ENCODE measurements at places on chromosomes 5 and 9. TPM values are rescaled to one million over a fixed set of nuclear protein-coding genes. Genes with fewer than 3 reads are reported as not detected.

The HEMGN gene
- total RNA-seq: 4.1 TPM

The AGXT2 gene
- not detected for total RNA-seq

The GPR151 gene
- not detected for total RNA-seq

GRCh38 chr5:135545099-135545498 is 9.3 kb upstream of the NEUROG1 start:
- no peak for DNase-seq

DNA sequence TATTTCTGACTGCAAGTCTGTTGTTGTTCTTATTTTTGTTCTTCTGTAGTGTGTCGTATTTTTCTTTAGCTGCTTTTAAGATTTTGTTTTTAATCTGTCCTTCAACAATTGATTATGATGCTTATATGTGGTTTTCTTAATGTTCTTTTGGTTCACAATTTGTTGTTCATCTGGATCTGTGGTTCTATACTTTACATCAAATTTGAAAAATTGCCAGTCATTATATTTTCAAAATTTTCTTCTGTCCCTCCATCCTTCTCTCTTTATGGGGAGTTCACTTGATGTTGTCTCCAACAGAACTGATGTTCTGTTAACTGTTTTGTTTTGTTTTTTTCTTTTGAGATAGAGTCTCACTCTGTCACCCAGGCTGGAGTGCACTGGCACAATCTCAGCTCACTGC is 378.5 kb upstream of the CD180 start:
- no peak for DNase-seq

GRCh38 chr5:37554938-37555337 is 175.8 kb downstream of the WDR70 start:
- no peak for DNase-seq

DNA sequence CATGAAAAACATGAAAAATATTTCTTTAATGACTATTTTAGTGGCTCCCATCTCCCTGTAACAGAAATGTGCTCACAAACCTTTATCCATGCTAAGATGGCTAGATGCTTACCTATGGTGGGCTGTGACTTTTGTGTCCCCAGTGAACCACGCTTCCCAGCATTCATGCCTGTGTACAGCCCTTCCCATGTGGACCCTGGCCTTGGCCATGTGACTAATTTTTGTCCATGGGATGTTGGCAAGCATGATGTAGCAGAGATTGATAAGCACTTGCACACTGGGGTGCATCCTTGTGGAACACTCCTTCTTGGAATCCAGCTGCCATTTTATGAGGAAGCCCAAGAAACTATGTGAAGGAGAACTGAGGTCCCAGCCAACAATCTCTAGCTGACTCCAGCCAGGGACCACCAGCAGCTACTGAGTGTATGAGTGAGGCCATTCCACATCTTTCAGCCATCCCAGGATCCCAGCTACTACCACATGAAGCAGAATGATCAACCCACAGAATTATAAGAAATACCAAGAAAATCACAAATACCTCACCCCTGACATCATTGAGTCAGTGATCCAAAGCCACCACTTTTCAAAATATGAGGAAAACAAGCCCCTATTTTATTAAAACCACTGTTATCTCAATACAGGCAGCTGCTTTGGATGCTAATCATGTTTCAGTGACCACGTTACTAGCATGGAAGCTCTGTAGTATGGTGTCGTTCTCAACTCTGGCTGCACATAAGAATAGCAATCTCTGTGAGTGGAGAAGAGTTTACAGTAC is 16.1 kb upstream of the RAI14 start:
- DNase-seq: no peak

DNA sequence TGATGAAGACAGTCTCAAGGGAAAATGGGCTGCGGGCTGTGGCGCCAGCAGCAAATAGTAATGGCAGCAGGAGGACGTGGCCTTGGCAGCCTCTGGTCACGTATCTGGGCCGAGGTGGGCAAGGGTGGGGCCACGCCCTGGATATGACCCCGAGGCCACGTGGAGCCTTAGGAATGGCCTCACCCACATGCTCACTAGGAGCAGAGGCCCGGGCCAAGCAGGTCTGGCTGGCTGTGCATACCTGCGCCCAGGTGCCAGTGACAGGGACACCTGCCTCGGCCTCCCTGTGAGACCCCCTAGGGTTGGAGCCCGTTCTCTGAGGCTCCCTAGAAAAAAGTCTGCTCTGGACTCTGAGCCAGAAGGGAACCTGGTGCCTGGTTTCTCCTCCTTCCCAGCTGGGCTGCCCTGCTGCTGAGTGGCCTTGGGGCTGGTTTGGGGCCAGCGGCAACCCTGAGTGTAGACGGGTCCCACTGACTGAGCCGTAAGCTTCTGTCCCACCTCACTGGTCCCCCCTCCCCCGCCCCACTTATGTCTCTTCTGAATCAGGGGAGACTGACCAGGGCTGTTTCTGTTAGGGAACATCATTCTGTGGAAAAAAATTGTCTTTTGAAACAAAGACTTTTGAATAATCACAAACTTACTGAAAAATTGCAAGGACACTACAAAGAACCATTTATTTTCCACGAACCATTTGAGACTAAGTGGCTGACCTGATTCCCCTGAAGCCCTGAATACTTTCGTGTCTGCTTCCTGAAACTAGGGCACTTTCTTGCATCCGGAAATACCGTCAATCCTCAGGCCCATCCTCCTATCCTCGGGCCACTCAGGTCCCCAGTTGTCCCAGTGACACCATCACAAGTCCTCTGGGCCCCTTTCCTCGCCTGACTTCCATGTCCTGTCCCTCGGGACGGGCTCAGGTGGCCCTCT is 60.8 kb downstream of the WNK2 start:
- DNase-seq: no peak

GRCh38 chr5:33231935-33232334 is 208.8 kb upstream of the TARS1 start:
- no peak for DNase-seq

GRCh38 chr5:92494508-92494907 is 1086.5 kb downstream of the NR2F1-AS1 start:
- no peak for DNase-seq
